ENCODE measurements at places on chromosomes 2 and 18.
A peak's percentile ranks its signal among the peaks of the same experiment; 100 is the strongest.

DNA sequence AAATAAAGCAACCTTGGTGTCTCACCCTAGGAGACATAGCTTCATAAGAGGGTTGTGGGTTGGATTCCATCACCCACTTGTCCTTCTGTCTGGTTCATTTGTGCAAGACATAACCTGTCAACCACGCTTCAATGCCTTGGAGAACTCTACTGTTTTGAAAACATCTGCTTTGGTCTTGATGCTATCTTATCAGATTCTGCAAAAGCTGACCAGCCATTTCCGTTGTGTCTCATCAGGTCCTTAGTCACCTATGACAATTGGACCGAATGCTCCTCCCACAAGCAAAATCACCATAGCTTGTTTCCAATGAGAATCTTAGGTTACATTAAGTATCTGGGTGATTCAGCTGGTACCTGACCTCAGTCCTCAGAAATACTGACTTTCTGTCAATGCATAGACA lies 35.4 kb downstream of the STAT4 start:
- no peak for DNase-seq

DNA sequence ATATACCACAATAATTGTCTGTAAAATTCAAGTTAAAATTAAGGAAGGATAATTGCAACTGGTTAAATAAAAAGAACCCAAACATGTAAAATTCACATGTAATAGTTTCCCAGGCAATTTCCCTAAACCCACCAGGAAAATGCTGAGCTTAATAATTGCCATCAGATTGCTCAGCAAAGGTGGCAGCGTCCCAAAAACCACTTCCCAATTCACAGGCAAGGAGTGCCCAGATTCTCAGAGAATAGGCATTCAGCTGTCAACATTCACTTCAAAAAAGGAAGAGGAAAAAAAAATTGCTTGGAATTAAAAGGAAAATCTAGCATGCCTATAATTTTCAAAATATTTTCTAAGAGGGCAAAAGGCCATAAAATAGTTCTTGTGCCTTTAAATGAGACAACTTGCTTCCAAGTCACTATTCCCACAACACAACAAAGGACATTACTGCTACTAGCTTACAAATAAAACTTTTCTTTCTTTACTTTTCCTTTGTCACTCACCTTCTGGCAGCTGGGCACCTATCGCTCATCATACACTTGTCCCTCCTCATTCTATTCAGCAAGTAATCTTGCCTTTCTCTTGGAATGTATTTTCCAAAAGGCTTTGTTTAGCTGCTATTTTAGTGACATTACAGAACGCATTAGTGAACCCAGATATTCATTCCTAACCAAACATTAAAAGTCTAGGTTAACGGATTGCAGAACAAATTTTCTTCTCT lies 15.2 kb downstream of the SRBD1 start:
- DNase-seq: no peak

DNA sequence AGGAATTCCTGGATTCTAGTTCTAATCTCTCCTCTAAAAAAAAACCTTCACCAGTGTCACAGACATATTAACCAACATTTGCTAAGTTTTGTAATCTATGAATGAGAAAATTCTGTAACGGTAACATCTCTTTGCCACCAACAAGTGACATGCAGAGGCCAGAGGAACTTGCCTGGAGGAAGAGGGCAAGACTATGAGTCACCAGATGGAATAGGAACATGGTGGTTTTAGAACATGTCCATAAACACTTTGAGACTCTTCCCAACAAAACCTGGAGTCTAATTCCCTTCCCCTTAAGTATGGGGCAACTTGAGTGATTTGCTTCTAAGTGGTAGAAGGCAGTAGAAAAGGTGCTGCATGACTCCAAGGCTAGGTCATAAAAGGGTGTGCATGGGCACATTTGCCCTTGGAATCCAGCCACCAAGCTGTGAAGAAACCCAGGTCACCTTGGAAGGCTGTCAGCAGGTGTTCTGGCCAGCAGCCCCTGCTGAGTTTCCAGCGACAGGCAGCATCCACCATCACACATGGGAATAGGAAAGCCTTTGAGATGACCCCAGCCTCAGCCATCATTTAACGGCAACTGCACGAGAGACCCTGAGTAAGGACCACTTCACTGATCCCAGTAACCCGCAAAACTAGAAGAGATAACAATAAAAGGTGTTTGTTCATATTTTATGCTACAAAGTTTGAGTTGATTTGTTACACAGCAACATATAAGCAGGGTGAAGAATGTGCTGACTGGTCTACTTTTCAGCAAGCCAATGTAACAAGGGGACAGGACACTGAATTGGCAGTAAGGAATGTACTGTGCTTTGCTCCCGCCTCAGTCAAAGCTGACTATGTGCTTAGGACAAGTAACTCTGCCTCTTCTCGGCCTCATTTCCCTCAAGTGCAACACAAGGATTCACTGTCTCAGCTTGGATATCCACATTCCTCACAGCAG lies 90.6 kb downstream of the SKA1 start:
- DNase-seq: no peak

- peak; percentile 68 for DNase-seq
Measured at GRCh38 chr2:170409164-170409535, 231.2 kb downstream of the MYO3B start.

- no peak for DNase-seq
Measured at GRCh38 chr2:71720283-71720560, 266.9 kb downstream of the DYSF start.

- DNase-seq: no peak
Measured at GRCh38 chr18:61666876-61667590, 225.8 kb downstream of the RNF152 start.

DNA sequence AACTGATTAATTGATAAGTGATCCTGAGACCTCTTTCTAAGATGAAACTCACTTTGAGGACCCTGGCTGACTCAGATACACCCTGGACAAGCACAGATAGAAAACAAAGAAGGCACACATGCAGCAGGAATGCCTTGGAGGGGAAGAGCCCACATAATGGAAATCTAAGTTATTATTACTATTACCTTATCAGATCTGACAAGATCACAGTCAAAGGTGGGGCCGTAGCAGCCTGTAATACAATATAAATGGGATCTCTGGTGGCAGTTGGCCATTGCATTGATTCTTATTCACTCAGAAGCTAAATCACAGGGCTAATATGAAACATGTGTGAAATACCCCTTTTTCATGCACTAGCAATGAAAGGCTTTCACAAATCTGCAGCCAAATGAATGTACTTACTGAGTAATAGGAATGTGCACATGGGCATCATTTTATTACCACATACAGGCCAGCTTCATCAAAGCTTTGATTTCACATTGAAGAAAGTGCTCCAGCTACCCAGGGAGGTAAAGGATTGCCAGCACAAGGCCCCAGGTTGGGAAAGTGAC lies 84.0 kb downstream of the ZBTB7C start:
- DNase-seq: no peak

- no peak for DNase-seq
Measured at GRCh38 chr18:5167831-5168230, 29.2 kb downstream of the AKAIN1 start.
